ENCODE measurements at places on chromosomes 16 and 17. TPM values are rescaled to one million over a fixed set of nuclear protein-coding genes. Genes with fewer than 3 reads are reported as not detected.

- peak; percentile 67 for DNase-seq
These were observed 180.9 kb downstream of the AIPL1 start for GRCh38 chr17:6254036-6254435.

DNA sequence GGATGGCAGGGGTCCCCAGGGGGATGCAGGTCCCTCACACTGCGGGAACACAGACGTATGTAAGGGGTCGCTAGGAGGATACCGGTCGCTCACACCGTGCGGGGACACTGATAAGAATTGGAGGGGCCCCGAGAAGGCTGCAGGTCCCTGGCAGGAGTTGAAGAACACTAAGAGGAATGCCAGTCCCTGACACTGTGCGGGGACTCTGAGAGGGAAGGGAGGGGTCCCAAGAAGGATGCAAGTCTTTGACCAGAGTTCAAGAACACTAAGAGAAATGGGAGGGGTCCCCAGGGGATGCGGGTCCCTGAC, 510 bp downstream of the ERCC4 start:
- no peak for DNase-seq

DNA sequence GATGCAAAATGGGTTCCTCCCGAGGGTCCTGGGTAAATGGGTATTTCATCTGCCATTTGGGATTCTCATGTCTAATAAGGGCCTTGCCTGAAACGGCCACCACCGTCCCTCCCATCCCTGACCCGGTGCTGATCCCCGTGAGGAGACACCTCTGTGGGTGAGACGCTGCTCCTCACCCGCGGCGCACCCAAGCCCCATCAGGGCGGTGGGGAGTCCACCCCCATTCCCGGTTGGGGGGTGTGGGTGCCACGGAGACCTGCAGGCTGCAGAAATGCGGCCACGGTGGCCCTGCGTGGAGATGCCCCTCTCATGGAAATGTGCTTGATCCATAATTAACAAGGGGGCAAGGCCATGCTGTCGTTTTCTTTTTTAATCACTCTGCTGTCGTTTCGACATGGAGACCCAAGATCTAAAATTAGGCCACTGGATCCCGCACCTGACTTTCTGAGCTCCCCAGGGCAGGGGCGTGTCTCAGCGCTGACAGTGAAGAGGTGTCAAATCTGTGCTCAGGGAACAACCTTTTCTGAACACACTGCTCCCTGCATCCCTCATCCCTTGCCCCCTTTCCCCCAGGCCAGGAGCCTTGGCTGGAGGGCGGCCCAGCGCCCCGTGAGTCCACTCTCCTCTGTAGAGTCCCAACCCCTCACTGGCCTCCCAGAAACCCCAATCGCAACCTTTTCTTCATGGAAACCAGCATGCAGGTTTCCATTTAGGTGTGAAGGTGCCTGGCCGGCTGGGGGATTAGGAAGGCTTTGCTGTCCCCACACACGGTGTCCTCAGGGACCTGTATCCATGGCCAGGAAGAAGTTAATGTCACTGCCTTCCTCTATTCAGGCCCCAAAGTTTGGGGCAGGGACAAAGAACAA, 38.9 kb downstream of the PEMT start:
- DNase-seq, result no peak

HOXB3 gene
- 6.0 TPM for total RNA-seq

DNA sequence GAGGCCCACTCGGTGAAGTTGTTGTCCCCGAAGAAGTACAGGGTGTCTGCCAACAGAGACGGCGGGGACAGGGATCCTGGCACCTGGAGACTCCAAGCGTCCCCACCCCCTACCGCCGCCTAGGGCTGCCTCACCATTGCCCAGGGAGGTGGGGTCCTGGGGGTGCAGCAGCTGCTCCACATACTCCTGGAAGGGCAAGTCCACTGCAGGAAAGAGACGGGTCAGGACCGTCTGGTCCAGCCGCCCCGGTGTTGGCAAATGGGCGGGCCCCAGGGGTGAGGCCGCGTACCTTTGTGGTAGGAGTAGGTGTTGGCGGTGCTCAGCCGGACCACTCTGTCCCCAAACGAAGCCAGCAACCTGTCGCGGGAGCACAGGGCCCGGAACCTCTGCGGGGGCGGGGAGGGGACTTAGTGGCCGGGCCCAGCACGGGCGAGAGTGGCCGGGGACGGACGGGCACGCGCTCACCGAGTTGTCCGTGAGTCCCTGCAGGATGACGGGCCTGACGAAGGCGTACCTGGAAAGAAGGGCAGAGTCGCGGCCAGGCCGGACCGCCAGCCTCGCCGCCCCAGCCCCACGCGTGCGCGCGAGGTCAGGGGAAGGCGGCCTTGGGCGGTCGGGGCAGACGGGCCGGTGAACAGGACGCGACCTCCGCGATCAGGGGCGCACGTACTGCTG, 601 bp downstream of the JMJD8 start:
- DNase-seq, result no peak

BAIAP3 gene
- total RNA-seq, result 13.1 TPM

DNA sequence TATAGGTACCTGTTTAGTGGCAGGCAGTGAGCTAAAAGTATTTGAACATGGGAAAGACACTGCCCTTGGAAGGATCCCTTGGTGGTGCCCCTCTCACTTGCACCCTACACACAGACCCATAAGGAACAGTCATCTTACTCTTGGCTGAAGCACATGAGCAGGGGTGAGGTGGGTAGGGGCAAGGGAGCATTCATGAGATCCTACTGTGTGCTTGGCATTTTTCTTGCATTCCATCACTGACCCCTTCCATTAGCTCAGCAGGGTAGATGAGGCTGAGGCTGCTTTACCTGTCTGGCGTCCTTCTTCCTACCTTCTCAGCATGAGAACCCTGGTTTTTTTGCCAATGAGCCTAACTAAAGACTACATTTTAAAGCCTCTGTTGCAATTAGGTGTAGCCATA, 48.3 kb downstream of the CCT6B start:
- DNase-seq, result no peak

- DNase-seq, result no peak
These were observed 24.8 kb downstream of the SYT17 start for GRCh38 chr16:19192865-19193264.

NEUROD2 gene
- not detected for total RNA-seq

GRCh38 chr16:57324749-57325148, 33.8 kb upstream of the CCL22 start:
- DNase-seq, result no peak

DNA sequence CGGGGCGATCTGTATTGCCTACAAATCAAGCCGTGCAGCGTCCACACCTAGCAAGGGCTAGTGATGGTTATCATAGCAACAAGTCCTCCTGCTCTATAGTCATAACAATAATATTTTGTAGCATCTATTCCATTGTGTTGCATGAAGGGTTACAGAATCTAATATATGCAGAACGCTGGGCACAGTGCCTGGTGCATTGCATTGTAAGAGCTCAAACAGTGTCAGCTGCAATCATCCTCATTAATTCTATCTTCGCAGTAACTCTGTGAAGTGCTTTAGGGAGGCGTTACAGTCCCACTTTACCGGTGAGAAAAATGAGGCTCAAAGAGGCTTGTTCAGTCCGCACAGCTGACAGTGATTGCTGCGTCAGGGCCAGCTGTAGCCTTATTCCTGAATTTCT, 149.4 kb downstream of the RBFOX1 start:
- no peak for DNase-seq

DNA sequence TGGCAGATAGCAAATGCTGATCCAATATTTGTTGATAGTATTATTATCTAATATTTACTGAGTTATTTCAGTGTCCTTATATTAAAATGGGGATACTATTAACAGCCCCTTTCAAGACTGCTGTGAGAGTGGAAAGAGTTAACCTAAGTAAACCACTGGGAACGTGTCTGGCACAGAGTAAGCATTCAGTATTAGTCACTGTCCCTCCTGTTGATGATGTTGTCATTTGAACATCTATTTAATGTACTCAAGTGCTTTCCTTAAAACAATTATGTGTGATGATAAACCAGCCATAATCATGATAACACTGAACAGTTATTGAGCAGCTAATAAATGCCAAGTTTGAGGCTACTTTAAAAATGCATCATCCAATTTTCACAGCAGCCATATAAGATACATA, 135.7 kb upstream of the XYLT1 start:
- no peak for DNase-seq

DNA sequence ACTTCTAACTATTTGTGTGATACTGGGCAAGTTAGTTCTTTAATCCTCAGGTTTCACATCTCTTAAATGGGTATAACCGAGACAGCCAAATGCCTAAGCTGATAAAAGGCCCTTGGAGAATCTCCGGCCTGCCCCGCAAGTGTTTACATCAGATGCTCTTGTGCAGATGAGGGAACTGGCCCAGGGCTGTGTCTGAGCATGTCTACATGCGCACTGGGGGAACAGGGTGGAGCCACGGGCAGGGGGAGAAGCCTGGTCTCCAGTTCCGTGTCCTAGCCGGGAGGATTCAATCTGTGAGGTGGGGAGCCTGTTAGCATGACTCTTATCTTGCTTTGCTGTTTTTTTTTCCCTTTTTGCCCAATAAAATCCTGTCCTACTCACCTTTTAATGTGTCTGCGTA, 222.9 kb downstream of the CDH8 start:
- no peak for DNase-seq

NXPH3 gene
- total RNA-seq, result 0.26 TPM

GUCY2D gene
- 0.12 TPM for total RNA-seq

APOBR gene
- not detected for total RNA-seq

GRCh38 chr16:9966569-9967157, 215.6 kb downstream of the GRIN2A start:
- peak; percentile 65 for DNase-seq

GRCh38 chr16:28985211-28986041, 574 bp downstream of the LAT start:
- no peak for DNase-seq

DNA sequence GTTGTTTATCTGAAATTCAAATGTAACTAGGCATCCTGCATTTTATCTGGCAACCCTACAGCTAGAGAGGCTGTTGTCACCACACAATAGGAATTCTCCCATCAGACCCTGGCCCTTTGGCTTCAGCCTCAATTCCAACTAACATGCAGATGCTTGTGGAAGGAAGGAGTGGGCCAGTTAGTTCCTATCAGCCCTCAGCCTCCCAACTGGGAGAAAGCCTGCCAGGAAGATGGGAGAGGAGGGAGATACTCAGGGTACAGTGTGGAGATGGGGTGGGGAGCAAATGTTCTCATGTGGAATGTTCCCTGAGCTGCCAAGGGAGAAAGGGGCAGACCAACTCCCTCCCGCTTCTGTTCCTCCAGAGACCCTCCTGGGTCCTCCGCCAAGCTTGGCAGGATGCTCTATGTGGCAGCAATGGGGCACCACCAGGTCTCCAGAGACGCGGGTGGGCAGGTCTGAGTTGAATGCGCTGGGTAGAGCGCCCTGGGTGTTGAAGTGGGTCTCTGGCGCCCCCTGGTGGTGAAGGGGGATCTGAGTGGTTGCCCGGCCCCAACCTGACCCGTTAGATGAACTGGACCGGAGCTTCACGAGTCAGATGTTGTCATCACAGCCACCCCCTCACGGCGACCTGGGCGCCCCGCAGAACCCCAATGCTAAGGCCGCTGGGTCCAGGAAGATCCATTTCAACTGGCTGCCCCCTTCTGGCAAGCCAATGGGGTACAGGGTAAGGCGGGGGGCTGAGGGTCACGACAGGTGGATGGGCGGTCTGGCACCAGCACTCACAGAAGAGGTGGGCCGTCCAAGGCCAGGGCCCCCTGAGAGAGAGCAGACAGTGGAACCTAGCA, 15.2 kb downstream of the GALK1 start:
- peak; percentile 79 for DNase-seq

GRCh38 chr17:5711344-5711743, 127.0 kb upstream of the NLRP1 start:
- no peak for DNase-seq

- DNase-seq, result no peak
These were observed 24.9 kb upstream of the NUDT16L1 start for GRCh38 chr16:4668313-4668960.

CTF1 gene
- total RNA-seq, result 0.29 TPM

ENDOV gene
- 59.3 TPM for total RNA-seq

GRCh38 chr17:6551356-6551755, 5.0 kb downstream of the PITPNM3 start:
- DNase-seq, result peak; percentile 88

GRCh38 chr16:69302301-69302700, 8.8 kb upstream of the VPS4A start:
- DNase-seq, result no peak

DNA sequence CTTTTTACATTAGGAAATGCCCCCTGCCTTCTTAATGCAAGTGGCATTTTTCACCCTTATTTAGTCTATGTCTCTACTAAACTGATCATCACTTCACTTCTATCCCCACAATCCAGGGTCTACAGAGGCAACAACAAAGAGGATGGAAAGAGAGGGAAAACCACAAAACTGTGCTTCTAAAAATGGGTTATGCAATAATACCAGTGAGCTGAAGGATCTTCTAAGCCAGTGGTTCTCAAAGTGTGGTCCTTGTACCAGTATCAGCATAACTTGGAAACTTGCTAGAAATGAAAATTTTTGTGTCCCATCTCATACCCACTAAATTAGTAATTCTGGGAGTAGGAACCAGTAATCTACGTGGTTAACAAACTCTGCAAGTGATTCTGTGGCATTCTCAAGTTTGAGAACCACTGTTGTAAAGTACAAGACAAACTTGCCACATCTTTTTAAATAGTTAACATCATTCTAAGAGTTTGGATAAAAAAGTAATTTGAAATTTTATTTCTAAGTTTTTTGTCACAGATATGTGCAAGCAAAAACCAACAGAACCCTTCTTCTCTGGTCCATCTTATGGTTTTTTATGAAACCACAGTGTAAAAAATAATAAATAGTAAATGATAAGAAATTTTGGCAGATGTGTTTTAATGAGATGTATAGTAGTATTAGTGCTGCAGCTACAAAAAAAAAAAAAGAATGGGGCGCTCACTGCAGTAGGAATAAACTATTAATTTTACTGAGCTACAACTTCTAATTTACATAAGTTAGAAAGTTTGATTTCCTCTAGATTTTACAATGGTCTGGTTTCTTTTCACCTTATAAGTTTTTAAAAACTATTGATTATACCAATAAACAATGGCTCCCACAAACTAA, 16.2 kb downstream of the CDC27 start:
- no peak for DNase-seq

- no peak for DNase-seq
These were observed 27.6 kb downstream of the CMTM4 start for GRCh38 chr16:66668777-66669444.

GRCh38 chr16:67361038-67361437, 32.3 kb downstream of the TPPP3 start:
- DNase-seq, result no peak

GRCh38 chr16:86572041-86572521, 5.5 kb downstream of the FOXC2 start:
- no peak for DNase-seq

- no peak for DNase-seq
These were observed 64.4 kb upstream of the LRRC37A3 start for GRCh38 chr17:64983708-64984107.

GRCh38 chr16:1182950-1183907, 30.3 kb downstream of the CACNA1H start:
- no peak for DNase-seq

PLA2G10 gene
- 0.22 TPM for total RNA-seq

Data from PC-3 (cell line).